Fibroblast of lung (primary cell): ENCODE measurements at places on chromosomes 6 and 20. TPM values are rescaled to one million over a fixed set of nuclear protein-coding genes. Genes with fewer than 3 reads are reported as not detected.

ENPP1 gene
- 13.1 and 85.4 TPM in 2 replicates for total RNA-seq

- no peak for DNase-seq
These were observed 6.0 kb downstream of the MLN start for GRCh38 chr6:33797626-33798342.

ME1 gene
- total RNA-seq = 22.1 and 44.3 TPM in 2 replicates

TCF21 gene
- total RNA-seq = 8.2 and 11.1 TPM in 2 replicates

SLC17A1 gene
- not detected in 2 replicates for total RNA-seq

STMND1 gene
- not detected in 2 replicates for total RNA-seq

DNA sequence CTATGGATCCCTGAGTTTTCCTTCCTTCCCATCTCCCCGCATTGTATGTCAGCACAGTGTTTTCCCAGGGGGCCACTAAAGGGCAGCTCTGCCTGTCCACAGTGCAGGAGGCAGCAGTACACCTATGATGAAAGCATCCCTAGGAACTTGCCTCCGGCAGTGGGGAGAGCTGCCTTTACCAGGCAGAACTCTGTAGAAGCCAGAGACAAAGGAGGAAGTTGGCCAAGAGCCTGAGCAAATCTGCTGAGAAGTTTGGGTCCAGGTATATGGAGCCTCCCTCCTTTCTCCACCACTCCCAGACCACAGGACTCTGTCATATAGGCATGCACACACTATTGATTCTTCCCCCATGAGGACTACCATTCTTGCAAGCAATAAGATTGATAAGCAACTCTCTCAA is 282.7 kb downstream of the TBC1D7 start:
- DNase-seq = no peak

- no peak for DNase-seq
These were observed 154.6 kb upstream of the AHI1 start for GRCh38 chr6:135651964-135652755.
